Thoracic aorta (tissue), 2 donors: ENCODE measurements at places on chromosomes 1 and 21.

DNA sequence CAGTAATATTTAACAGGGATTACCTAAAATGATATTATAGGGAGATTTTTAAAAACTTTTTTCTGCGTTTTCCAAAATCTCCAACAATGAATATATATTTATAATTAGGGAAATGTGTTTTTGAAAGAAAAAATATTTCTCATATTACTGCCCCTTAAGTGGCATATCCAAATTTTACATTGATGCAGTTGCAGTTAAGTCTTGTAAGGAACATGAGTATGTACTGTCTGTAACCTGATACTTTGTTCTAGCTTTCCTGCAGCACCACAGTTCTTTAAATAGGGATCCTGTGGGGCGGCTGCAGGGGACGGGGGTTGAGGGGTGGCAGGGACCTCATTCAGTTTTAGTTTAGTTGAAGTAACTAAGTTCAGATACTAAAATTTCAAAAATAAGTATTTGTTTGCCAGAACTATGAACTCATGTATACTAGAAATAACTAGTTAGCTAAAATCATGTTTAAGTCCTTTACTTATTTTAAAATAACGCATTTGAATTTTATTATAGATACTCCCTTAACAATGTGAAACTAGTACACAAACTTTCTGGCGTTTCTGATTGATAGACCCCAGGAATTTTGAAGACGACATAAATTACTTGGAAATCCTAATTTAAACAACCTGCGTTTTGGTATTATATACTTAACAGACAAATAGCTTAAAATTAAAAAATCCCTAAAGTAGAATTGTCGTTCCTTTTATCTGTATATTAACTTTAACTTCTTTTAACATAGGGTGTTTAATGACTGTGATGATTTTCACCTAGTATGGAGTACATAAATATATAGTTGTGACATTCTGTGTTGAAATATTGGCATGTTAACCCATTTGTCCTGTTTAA is 639 bp upstream of the DNAJB4 start:
- H3K4me1 ChIP-seq, result peaks cover 20% of the 10 kb centered on the region
- no peak for DNase-seq
- H3K27me3 ChIP-seq, result no peaks in the 10 kb centered on the region
- no peaks in the 10 kb centered on the region for H3K36me3 ChIP-seq
- peak overlapping the region; percentile 79 for H3K4me3 ChIP-seq
- H3K27ac ChIP-seq, result peak overlapping the region; percentile 89

- no peak overlapping the region for H3K27ac ChIP-seq
- no peak overlapping the region for H3K4me3 ChIP-seq
- H3K27me3 ChIP-seq, result no peaks in the 10 kb centered on the region
These were observed 73.5 kb upstream of the KAZN start for GRCh38 chr1:14524826-14525636.

DNA sequence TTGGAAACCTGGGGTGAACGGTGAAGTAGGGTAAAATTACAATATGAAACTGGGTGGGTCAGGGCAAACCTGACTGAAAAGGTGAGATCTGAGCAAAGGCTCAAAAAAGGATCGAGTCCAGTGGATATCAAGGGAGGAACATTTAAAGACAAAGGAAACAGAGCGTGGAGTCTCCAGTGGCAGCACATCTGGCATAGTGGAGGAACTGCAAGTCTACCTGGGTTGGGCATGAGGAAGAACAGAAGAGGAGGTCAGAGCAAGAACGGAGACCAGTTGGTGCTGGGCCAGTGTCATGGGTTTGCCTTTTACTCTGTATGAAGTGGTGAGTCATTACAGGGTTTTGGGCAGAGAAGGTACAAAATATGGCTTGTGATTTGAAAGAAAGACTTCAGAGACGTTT is 163.7 kb downstream of the NTPCR start:
- H3K36me3 ChIP-seq, result no peaks in the 10 kb centered on the region
- H3K4me3 ChIP-seq, result no peak overlapping the region
- peak overlapping the region; percentile 63 for H3K27ac ChIP-seq
- peaks cover 19% of the 10 kb centered on the region for H3K4me1 ChIP-seq
- no peak for DNase-seq

- no peaks in the 10 kb centered on the region for H3K4me1 ChIP-seq
- no peak overlapping the region for H3K27ac ChIP-seq
- H3K4me3 ChIP-seq, result no peak overlapping the region
These were observed 256.9 kb downstream of the PTBP2 start for GRCh38 chr1:96978444-96978843.

DNA sequence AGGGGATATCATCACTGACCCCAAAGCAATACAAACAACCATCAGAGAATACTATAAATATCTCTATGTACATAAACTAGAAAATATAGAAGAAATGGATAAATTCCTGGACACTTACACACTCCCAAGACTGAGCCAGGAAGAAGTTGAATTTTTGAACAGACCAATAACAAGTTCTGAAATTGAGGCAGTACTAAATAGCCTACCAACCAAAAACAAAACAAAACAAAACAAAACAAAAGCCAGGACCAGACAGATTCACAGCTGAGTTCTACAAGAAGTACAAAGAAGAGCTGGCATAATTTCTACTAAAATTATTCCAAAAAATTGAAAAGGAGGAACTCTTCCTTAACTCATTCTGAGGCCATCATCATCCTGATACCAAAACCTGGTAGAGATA is 18.5 kb downstream of the CD84 start:
- no peaks in the 10 kb centered on the region for H3K36me3 ChIP-seq
- no peaks in the 10 kb centered on the region for H3K27me3 ChIP-seq
- DNase-seq, result no peak
- no peak overlapping the region for H3K27ac ChIP-seq

- DNase-seq, result no peak
- H3K36me3 ChIP-seq, result no peaks in the 10 kb centered on the region
- no peak overlapping the region for H3K27ac ChIP-seq
- no peaks in the 10 kb centered on the region for H3K27me3 ChIP-seq
These were observed 19.0 kb upstream of the CYP4A11 start for GRCh38 chr1:46960250-46960649.

GRCh38 chr1:80468356-80468755 is 1332.4 kb upstream of the ADGRL2 start:
- no peak overlapping the region for H3K4me3 ChIP-seq
- H3K4me1 ChIP-seq, result no peaks in the 10 kb centered on the region
- no peak overlapping the region for H3K27ac ChIP-seq
- no peaks in the 10 kb centered on the region for H3K27me3 ChIP-seq
- no peaks in the 10 kb centered on the region for H3K36me3 ChIP-seq
- no peak for DNase-seq

GRCh38 chr1:184456189-184456588 is 69.4 kb downstream of the C1orf21 start:
- no peak overlapping the region for H3K27ac ChIP-seq
- DNase-seq, result no peak
- H3K4me1 ChIP-seq, result no peaks in the 10 kb centered on the region
- H3K4me3 ChIP-seq, result no peak overlapping the region
- H3K36me3 ChIP-seq, result no peaks in the 10 kb centered on the region
- H3K27me3 ChIP-seq, result no peaks in the 10 kb centered on the region

GRCh38 chr1:33455539-33456501 is 16.6 kb upstream of the ZSCAN20 start:
- H3K4me1 ChIP-seq, result peaks cover 54% of the 10 kb centered on the region
- no peak overlapping the region for H3K4me3 ChIP-seq
- H3K36me3 ChIP-seq, result no peaks in the 10 kb centered on the region
- no peaks in the 10 kb centered on the region for H3K27me3 ChIP-seq
- peak overlapping the region; percentile 78 for H3K27ac ChIP-seq

DNA sequence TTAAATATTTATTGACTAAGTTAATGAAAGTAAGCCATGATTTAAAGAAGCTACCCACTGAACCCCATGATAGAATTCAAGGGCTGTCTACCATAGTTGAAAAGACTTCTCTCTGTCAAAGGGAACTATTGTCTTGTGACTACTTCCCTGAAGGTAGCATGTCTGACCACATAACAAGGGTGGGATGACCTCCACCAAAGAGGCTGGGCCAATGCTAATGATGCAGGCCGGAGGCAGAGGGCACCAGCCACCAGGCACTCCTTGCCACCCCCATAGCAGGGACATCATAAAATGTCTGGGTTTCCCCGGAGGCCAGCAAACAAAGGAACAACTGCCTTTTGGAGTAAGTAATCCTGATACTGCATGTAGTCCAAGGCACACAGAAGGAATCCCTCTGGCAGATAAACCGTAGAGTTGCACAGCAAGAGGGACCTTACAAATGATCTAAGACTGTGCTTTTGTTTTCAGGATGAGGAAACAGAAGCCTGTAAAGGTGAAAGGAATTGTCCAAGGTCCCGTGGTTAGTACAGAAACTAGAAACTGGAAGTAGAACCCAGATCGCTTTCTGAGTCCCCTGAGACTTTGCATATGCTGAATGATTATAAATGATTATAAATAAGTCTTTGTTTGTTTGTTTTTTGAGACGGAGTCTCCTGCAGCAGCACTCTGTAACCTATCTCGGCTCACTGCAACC is 33.5 kb upstream of the ITPKB start:
- no peaks in the 10 kb centered on the region for H3K36me3 ChIP-seq
- DNase-seq, result no peak
- H3K4me3 ChIP-seq, result no peak overlapping the region
- H3K27ac ChIP-seq, result no peak overlapping the region
- H3K27me3 ChIP-seq, result no peaks in the 10 kb centered on the region

DNA sequence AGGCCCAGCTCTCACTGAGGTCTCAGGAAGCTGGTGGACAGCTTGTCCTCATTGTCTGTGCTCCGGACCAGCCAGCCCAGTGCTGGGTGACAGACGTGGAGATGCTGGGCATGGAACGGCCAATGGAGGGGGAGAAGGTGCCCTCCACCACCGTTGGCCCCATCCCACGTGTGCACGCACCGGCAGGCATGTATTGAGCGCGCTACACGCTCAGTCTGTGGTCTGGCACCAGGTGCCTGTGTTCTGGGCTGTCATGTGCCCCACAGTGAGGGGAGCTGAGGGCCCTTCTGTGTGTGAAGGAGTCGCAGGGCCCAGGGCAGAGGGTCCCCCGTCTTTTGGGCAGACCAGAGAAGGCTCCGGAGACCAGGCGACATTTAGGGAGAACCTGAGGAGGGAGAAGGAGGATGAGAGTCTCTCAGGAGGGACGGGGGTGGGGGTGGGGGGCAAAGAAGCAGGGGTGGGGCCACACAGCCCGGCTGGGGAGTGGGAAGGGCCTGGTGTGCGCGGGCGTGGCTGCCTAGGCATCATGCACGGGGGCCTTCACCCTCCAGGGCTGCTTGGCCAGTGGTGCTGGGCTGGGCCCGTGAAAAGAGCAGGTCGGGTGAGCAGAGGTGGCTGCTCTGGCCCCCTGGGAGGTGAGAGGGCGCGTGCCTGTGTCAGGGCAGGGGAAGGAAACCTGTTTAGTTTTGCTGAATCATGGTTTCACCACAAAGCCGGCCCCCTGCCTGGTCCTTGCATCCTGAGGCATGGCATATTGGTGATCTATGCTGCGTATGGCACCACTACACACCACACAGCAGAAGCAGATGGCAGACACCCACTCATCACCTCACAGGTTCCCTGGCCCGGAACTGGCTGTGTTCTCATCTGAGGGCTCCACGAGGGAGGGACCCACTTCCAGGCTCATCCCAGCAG is 86.7 kb upstream of the TTC34 start:
- no peaks in the 10 kb centered on the region for H3K27me3 ChIP-seq
- H3K27ac ChIP-seq, result no peak overlapping the region
- no peak for DNase-seq

DNA sequence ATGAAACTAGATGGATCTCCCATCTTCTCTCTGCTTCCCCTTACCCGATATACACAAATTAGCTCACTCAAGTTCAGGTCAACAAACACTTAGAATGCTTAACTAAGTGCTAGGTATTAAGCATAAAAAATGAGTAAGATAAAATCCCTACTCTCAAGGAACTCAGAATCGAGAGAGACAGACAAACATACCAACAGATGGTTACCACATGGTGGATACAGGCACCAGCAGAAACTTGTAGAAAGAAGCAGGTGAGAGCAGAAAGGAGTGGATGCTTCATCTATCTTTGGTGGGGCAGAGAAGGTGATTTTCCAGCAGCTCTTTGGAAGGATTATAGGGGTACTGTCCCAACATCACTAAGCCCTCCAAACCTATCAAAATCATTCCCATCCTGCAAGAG is 32.2 kb downstream of the C8B start:
- DNase-seq, result no peak
- H3K4me3 ChIP-seq, result no peak overlapping the region
- no peaks in the 10 kb centered on the region for H3K4me1 ChIP-seq

DNA sequence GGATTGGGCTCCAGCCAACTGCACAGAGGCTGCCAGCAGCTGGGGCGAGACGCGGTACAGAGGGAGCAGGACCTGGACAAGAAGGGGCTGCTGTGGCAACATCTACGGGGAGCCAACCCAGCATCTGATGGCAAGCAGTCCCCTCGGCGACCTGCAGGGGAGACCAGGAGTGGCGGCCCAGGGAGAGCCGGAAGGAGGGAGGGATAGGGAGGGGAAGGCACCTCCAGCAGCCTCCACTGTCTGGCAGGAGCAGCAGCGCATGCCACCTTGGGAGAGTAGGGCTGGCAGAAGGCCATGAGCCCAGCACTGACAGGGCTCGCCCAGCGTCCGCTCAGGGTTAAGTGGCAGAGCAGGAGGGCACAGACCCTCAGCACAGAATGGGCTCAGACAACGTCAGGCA is 17.3 kb downstream of the CHD5 start:
- H3K27me3 ChIP-seq, result no peaks in the 10 kb centered on the region
- DNase-seq, result no peak
- H3K36me3 ChIP-seq, result no peaks in the 10 kb centered on the region
- no peak overlapping the region for H3K4me3 ChIP-seq
- H3K4me1 ChIP-seq, result no peaks in the 10 kb centered on the region

DNA sequence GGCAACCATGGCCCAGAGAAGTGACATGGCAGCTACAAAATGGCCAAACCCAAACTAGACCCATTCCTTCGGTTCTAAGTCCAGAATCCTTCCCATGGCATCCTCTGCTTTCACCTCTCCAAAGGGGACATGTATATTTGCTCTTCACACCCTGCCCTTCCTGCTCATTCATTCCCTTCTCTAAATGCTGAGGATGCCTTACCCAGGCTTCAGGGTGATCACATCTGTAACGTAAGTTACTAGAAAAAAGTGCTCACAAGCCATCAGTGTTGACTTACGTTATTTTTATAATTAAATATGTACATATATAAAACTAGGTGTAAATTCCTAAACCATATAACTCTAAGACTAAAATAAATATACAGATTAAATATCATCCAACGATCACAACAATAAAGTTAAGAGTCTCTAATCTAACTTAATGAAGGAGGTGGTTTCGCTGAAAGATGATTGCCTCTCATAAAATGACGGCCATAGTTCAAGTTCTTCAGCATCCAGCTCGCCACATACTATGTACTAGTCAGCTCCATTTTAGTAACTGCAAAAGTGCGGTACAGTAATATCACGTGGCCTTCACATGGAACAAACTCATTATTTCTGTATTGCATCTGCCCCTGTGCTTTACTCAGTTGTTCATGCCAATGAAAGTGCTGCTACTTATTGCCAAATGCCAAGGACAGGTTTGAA is 74.6 kb downstream of the TENT5C start:
- H3K4me1 ChIP-seq, result peaks cover 87% of the 10 kb centered on the region
- peak overlapping the region; percentile 89 for H3K27ac ChIP-seq
- no peak for DNase-seq

DNA sequence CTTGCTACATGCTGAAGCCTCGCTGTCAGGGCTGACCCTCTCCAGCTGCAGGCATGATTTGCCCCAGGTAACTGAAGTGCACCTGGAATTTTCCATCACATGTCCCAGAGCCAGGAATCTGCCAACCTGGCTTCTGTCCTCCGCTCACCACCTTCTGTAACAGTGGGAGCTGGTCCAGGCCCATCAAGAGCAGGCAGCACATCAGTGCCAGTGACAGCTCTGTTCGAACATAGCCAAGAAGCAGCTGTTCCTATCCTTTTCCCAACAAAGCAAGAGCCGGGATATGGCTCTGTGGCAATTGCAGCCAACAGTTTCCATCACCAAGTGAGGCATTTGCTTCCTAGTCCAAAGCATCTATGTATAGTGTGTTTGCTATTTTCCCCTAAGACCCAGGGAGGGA is 42.2 kb upstream of the KANK4 start:
- no peak overlapping the region for H3K4me3 ChIP-seq
- no peaks in the 10 kb centered on the region for H3K27me3 ChIP-seq
- H3K4me1 ChIP-seq, result no peaks in the 10 kb centered on the region
- no peak for DNase-seq
